ENCODE measurements at places on chromosomes 4 and X. TPM values are rescaled to one million over a fixed set of nuclear protein-coding genes. Genes with fewer than 3 reads are reported as not detected.

Gene SERTM2
- total RNA-seq = 0.19 TPM

Gene BMP3
- total RNA-seq = under 0.01 TPM

Gene MAGEA2
- not detected for total RNA-seq

Gene IRS4
- total RNA-seq = not detected

Gene COL25A1
- 0.19 TPM for total RNA-seq

Gene ASB12
- not detected for total RNA-seq

Gene GAGE13
- not detected for total RNA-seq

Gene CNGA1
- 0.56 TPM for total RNA-seq

Gene VCX
- not detected for total RNA-seq

Gene DGAT2L6
- not detected for total RNA-seq

Gene TET2
- total RNA-seq = 8.5 TPM

Gene CLDN34
- not detected for total RNA-seq

Gene PCSK1N
- 0.19 TPM for total RNA-seq

Gene ERCC6L
- 11.3 TPM for total RNA-seq

All from regular cardiac myocyte (primary cell).